ENCODE measurements at places on chromosomes 13 and 19. TPM values are rescaled to one million over a fixed set of nuclear protein-coding genes. Genes with fewer than 3 reads are reported as not detected.

The MBD3L1 gene
- not detected for total RNA-seq

DNA sequence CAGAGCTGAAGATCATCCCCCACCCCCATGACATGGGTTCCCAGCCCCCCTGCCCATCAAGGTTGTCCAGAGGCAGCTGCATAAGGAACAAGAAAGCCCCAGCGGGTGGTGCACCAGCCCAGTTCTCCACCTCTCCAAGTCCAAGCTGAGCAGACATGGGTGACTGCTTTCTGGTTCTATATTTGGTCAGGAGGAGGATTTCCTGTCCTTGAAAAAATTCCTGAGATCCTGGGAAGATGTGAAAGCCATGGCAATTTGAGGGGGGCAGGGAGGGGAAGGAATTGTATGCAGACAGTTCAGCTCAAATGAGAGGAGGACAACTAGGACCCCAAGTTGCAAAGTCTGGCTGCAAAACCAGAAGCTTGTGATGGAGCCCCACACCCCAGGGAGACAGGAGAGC lies 55.4 kb upstream of the ADGRE5 start:
- DNase-seq, result no peak

- no peak for DNase-seq
These were observed 4.9 kb downstream of the PTGER1 start for GRCh38 chr19:14470031-14470876.

GRCh38 chr19:2650515-2650914 lies 52.0 kb downstream of the GNG7 start:
- DNase-seq, result no peak
